ENCODE measurements at places on chromosomes 16 and 17.
A peak's percentile ranks its signal among the peaks of the same experiment; 100 is the strongest.

DNA sequence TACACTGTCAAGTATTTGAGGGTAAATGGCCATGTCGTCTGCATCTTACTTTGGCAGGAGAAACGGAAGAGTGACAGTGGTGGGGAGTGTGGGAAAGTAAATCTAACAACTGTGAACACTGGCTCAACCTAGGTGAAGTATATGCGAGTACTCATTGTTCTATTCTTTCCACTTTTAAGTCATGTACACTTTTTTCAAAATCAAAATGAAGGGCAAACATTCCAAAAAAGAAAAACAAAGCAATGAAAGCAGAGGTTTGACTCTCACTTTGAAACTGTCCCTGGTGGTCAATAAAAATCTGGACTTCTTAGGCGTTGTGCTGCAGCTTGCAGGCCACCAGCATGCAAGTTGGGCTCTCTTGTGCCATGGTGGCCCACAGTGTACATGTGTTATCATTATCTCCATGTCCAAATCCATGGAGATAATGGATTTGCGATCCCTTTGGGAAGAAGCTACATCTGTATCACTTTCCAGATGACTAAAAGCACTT, 32.7 kb downstream of the STAT5B start:
- no peak for DNase-seq

- DNase-seq = peak; percentile 35
These were observed 19.0 kb upstream of the MON1B start for GRCh38 chr16:77171745-77172635.

DNA sequence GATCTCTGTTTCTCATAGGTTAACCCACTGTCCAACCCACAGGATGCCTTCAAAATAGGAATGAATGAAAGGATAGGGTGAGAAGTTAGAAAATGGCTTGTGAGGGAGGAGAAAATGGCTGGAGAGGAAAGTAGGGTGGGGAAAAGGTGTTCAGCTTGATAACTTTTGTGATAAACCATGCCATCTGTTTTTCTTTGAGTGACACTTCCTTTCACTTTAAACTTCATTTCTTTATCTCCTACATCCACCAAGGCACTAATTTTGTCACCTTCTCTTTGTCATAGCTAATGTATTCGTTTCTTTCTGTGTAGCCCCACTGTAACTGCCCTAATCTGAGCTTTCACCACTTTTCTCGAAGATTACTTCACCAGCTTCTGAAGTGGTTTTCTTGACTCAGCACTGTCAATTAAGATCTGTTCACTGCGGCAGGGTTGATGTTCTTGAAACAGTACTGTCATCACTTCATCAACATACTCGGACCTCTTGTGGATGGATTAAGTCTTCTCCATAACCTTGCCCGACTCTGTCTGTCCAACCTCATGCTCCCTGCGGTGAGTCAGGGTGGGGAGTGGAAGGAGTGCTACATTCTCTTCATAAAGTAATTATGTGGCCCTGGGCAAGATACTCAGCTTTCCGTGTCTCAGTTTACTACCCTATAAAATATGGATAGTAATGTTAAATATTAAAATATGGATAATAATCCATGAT, 5.5 kb upstream of the KRT10 start:
- DNase-seq = peak; percentile 54

DNA sequence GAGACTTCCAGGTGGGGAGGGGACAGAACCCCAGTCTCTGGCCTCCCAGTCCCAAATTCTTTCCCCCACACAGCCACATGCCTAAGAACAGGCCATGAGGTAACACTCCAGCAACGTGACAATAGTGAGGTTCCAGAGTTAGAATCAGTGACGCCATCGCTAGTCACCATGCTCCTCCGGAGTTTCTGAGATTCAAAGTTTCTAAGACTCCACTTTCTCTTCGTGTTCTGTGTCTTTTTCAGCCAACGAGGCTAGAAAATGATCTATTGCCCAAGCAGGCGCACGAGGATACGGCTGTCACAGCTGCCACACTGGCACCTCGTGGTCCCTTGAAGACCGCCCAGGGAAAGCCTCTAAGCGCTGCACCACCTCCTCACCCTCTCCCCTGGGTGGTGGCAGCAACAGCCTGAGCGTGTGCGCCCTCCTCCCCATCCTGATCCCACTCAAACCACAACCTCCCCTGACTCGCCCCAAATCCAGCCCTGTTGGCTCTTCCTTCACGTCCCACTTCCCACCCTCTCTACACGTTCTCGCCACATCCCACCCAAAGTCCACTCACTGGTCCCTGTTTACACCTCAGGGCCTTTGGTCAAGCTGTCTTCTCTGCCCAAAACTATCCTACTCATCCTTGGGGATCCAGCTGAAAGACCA, 1.0 kb downstream of the MCRIP1 start:
- peak; percentile 22 for DNase-seq

DNA sequence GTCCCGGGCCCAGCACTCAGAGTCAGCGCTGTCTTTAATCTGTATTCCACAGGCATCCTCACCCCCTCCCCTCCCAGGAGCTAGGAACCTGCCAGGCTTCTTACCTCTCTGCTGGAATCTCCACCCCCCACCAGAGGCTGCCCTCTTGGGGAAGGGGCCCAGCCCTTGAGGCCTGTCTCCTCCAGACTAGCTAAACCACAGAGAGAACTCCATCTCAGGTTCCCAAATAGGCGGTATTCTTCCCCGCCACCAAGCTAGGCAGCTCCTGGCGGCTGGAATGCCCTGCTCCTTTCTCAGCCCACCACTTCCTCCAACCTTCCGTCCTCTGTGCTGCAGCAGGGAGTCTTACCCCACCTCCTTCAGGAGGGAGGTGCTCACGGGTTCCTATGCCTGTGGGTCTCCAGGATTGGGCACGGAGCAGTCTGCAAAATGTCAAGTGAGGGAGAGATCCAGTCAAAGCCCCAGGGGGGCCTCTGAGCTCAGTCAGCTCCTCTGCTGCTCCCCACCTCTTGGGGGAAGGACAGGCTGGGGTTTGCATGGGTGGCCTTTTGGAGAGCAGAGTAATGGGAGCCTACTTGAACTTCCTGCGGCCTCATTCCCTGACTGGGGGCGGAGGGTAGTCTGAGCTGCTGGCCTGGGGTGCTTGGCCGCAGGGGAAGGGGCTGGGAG, 55.7 kb downstream of the SREBF1 start:
- DNase-seq = no peak

- peak; percentile 60 for DNase-seq
These were observed 3.2 kb downstream of the MYL11 start for GRCh38 chr16:30377812-30378235.

- DNase-seq = no peak
These were observed 24.1 kb downstream of the SLC6A4 start for GRCh38 chr17:30211371-30211770.

GRCh38 chr16:3780570-3780969, 63.2 kb upstream of the TRAP1 start:
- no peak for DNase-seq

DNA sequence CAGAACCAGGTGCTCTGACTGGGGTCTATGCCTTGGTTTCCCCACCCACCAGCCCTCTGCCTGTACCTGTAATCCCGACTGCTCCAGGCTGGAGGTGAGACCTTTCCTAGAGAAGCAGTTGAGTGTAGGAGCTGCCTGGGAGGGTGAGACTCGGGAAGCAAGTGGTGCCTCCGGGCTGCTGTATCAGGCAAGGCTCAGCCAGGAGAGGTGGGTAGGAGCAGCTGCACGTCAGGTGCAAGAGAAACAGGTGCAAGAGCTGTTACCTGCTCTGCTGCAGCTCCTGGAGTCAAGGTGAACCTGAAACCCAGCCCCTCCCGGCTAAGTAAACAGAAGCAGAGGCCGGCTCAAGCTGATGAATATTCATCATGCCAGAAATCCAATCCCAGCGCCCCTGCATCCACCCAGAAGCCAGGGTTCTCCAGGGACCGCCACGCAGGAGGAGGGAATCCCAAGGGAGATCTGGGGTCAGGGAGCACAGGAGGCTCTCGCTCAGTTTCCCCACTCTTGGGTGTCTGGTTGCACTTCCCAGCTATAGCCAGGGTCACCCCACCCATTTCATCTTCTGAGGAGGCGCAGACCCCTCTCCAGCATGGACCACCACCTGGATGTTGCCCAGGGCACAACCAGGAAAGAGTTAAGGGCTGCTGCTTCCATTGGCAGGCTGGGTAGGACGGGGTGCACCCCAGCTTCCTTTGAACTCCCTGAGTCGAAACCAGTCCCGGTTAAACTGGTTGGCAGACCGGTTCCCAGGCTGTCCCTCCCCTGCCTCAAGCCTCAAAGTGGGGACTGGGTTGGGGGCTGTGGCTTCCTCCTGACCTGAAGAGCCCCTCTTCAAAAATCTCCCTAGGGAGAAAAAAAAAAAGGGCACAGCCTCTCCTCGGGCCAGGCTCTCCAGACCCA, at the start of gene PRR15L:
Gene PRR15L, minus strand, starts transcription at position 293 of the 900 bp plus-strand sequence. CDS start 4,649 bp downstream, outside the sequence.
- no peak for DNase-seq
